ENCODE measurements at places on chromosomes 3 and 15.

DNA sequence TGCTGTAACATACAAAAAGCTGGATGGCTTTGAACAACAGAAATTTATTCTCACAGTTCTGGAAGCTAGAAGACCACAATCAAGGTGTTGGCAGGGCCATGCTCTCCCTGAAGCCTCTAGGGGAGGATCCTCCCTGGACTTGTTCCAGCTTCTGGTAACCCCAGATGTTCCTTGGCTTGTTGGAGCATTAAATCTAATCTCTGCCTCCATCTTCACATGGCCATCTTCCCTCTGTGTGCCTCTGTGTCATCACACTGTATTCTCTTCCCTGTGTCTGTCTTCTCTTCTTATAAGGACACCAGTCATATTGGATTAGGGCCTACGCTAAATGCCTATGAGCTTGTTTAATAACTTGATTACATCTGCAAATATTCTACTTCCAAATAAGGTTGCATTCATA is 109.5 kb downstream of the STAG1 start:
- DNase-seq, result no peak

- DNase-seq, result no peak
These were observed 166.9 kb downstream of the DCLK3 start for GRCh38 chr3:36597422-36597821.

- DNase-seq, result no peak
These were observed 28.5 kb upstream of the CMTM6 start for GRCh38 chr3:32531010-32531647.

DNA sequence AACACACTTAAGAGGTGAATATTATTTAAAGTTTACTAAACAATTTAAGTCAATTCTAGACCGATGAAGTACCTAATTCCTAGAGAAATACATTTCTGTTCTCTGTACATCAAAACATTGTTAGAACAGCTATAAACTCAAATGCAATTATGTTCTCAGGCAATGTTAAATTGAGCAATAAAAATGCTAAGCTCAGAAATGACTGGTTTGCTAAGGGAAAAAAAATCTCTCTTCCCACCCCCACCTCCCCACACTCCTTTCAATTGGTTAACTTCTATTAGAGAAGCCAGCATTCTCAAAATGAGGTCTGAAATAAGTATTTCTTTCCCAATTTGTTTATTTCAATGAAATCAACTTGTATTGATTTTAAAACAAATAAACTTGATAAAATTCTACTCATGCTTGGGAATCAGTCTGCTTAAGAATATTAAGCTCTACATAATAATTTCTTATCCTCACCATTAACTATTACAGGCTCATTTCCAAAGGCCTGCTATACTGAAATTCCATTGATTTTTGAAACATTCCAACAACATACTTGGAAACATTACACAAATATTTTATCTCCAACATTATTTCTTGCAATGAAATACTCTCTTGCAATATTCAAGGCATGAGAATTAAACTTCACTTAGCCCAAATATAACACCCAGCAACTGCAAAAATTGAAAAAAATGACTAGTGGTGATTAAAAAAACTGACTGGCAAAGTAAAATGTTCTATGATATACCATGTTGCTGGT is 22.6 kb downstream of the TSPAN3 start:
- DNase-seq, result no peak

GRCh38 chr3:89560568-89560967 is 453.1 kb downstream of the EPHA3 start:
- DNase-seq, result no peak

- DNase-seq, result peak; percentile 87
These were observed 216.4 kb downstream of the MEIS2 start for GRCh38 chr15:36883713-36884517.

DNA sequence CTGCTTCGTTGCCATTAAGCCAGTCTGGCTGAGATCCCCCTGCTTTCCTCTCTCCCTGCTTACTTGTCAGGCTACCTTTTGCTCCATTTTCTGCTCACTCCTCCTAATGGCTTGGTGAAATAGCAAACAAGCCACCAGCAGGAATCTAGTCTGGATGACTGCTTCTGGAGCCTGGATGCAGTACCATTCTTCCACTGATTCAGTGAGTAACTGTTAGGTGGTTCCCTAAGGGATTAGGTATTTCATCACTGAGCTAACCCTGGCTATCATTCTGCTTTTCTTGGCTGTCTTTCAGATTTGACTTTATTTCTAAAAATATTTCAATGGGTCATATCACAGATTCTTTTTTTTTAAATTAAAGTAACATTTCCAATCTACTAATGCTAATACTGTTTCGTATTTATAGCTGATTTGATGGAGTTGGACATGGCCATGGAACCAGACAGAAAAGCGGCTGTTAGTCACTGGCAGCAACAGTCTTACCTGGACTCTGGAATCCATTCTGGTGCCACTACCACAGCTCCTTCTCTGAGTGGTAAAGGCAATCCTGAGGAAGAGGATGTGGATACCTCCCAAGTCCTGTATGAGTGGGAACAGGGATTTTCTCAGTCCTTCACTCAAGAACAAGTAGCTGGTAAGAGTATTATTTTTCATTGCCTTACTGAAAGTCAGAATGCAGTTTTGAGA is 25.0 kb downstream of the CTNNB1 start:
- DNase-seq, result no peak

Data from dorsolateral prefrontal cortex (tissue), 122 donors.